ENCODE measurements at places on chromosomes 7 and 10. TPM values are rescaled to one million over a fixed set of nuclear protein-coding genes. Genes with fewer than 3 reads are reported as not detected.

The TAS2R38 gene
- not detected for polyA plus RNA-seq

The HOXA5 gene
- polyA plus RNA-seq: not detected

The PTPRE gene
- 11.9 TPM for polyA plus RNA-seq

The DNAH11 gene
- polyA plus RNA-seq: not detected

The NFE2L3 gene
- polyA plus RNA-seq: 1.4 TPM

The CRHR2 gene
- polyA plus RNA-seq: not detected

The GJD4 gene
- not detected for polyA plus RNA-seq

The BAMBI gene
- 1.9 TPM for polyA plus RNA-seq

The PTPN20 gene
- 0.24 TPM for polyA plus RNA-seq

The AKR1C4 gene
- polyA plus RNA-seq: not detected

The RP9 gene
- polyA plus RNA-seq: 79.9 TPM

The NKX2-3 gene
- not detected for polyA plus RNA-seq

The OR2AE1 gene
- polyA plus RNA-seq: 0.22 TPM

The LRRN3 gene
- 0.19 TPM for polyA plus RNA-seq

The FKBP6 gene
- polyA plus RNA-seq: not detected

The CEP55 gene
- polyA plus RNA-seq: 0.12 TPM

The NUB1 gene
- polyA plus RNA-seq: 55.0 TPM

The NUTM2E gene
- 0.79 TPM for polyA plus RNA-seq

The OPALIN gene
- polyA plus RNA-seq: not detected

The NPSR1 gene
- not detected for polyA plus RNA-seq

The FBXO24 gene
- polyA plus RNA-seq: 1.8 TPM

The KIAA1217 gene
- polyA plus RNA-seq: 0.03 TPM
